Esophagus (tissue), 2 donors: ENCODE measurements at places on chromosomes 7 and 10. TPM values are rescaled to one million over a fixed set of nuclear protein-coding genes. Genes with fewer than 3 reads are reported as not detected.

PIK3CG gene
- 0.09 TPM for polyA plus RNA-seq

OGDHL gene
- polyA plus RNA-seq, result 0.16 TPM

SRRM3 gene
- polyA plus RNA-seq, result 10.4 TPM

COMTD1 gene
- 153 TPM for polyA plus RNA-seq

CYP26C1 gene
- 0.02 TPM for polyA plus RNA-seq

CALY gene
- polyA plus RNA-seq, result 0.05 TPM

PTN gene
- 97.1 TPM for polyA plus RNA-seq

HIP1 gene
- 2.2 TPM for polyA plus RNA-seq

MLXIPL gene
- 2.5 TPM for polyA plus RNA-seq

SHH gene
- 0.04 TPM for polyA plus RNA-seq

LEP gene
- polyA plus RNA-seq, result 0.02 TPM

RARRES2 gene
- polyA plus RNA-seq, result 39.3 TPM

ELFN1 gene
- polyA plus RNA-seq, result 0.16 TPM

IGFBP3 gene
- polyA plus RNA-seq, result 19.8 TPM

OR6V1 gene
- not detected for polyA plus RNA-seq

CPVL gene
- 9.5 TPM for polyA plus RNA-seq

PNLIPRP1 gene
- polyA plus RNA-seq, result 0.15 TPM

HOXA1 gene
- 2.1 TPM for polyA plus RNA-seq

IMMP2L gene
- polyA plus RNA-seq, result 6.5 TPM

MINDY4 gene
- 1.4 TPM for polyA plus RNA-seq

CALHM3 gene
- polyA plus RNA-seq, result not detected

AKR1C8 gene
- polyA plus RNA-seq, result not detected

ZNF804B gene
- polyA plus RNA-seq, result not detected

TUBB8 gene
- polyA plus RNA-seq, result 0.02 TPM

LIPM gene
- polyA plus RNA-seq, result not detected

NME8 gene
- not detected for polyA plus RNA-seq

SPDYE6 gene
- 0.22 TPM for polyA plus RNA-seq

NPVF gene
- not detected for polyA plus RNA-seq

ECHDC3 gene
- polyA plus RNA-seq, result 23.7 TPM

HSPB1 gene
- polyA plus RNA-seq, result 4,845 TPM

LRRC18 gene
- not detected for polyA plus RNA-seq

CXCL12 gene
- 4.1 TPM for polyA plus RNA-seq

TUBAL3 gene
- polyA plus RNA-seq, result 0.20 TPM

LSM8 gene
- 21.5 TPM for polyA plus RNA-seq

FXYD4 gene
- not detected for polyA plus RNA-seq

PPA1 gene
- polyA plus RNA-seq, result 220 TPM

AP4M1 gene
- polyA plus RNA-seq, result 19.3 TPM

NEBL gene
- polyA plus RNA-seq, result 20.2 TPM

TMEM213 gene
- not detected for polyA plus RNA-seq
